ENCODE measurements at places on chromosomes 11 and 22. TPM values are rescaled to one million over a fixed set of nuclear protein-coding genes. Genes with fewer than 3 reads are reported as not detected.

The TTLL1 gene
- 3.6 TPM for total RNA-seq

The HTR3B gene
- total RNA-seq: not detected

The TMEM191C gene
- total RNA-seq: not detected

The FOLR1 gene
- total RNA-seq: 22.0 TPM

The SNU13 gene
- 136 TPM for total RNA-seq

The ZP1 gene
- total RNA-seq: not detected

The ZFTA gene
- total RNA-seq: 51.5 TPM

The FGF4 gene
- total RNA-seq: not detected

GRCh38 chr11:11329062-11329806, 23.8 kb downstream of the CSNK2A3 start:
- H3K36me3 ChIP-seq: no peaks in the 10 kb centered on the region
- H3K4me3 ChIP-seq: no peak overlapping the region
- H3K27ac ChIP-seq: no peak overlapping the region
- no peaks in the 10 kb centered on the region for H3K4me1 ChIP-seq
- DNase-seq: no peak
- no peaks in the 10 kb centered on the region for H3K27me3 ChIP-seq

GRCh38 chr11:104337273-104337672, 173.3 kb upstream of the PDGFD start:
- no peak overlapping the region for H3K27ac ChIP-seq
- no peaks in the 10 kb centered on the region for H3K4me1 ChIP-seq
- no peak overlapping the region for H3K4me3 ChIP-seq
- no peak for DNase-seq
- H3K27me3 ChIP-seq: no peaks in the 10 kb centered on the region

GRCh38 chr11:125295931-125296330, 131.4 kb downstream of the PKNOX2 start:
- peaks cover 5% of the 10 kb centered on the region for H3K4me1 ChIP-seq
- DNase-seq: peak; percentile 58
- no peaks in the 10 kb centered on the region for H3K27me3 ChIP-seq

DNA sequence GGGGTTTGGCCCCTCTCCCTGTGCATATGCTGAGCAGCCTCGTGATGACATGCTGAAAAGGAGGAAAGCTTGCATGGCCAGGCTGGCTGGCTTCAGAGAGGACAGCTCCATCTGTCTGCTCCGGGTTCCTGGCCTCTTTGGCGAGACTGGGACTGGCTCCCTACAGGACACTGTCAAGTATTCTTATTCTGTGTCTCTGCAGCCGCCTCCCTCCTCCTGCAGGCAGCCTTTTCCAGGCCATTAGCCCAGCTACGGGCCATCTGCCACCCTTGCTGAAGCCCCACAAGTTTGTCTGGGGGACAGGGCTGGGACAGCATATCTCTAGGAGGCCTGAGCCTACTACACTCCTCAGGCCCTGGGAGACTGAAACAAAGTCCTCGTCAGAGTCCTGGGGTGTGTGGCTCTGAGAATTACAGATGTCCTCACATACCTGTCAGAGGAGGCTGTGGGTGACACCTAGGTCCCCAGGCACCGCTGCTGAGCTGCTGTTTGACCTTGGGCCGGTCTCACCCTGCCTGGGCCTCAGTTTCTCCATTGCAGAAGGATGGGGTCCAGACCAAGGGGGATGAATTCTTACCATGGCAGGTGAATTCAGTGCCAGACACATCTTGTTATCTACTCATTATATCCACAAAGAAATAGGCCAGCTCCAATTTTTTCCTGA, 11.0 kb downstream of the MRGPRG start:
- H3K27ac ChIP-seq: no peak overlapping the region
- H3K4me1 ChIP-seq: peaks cover 9% of the 10 kb centered on the region
- H3K36me3 ChIP-seq: no peaks in the 10 kb centered on the region
- no peak for DNase-seq

DNA sequence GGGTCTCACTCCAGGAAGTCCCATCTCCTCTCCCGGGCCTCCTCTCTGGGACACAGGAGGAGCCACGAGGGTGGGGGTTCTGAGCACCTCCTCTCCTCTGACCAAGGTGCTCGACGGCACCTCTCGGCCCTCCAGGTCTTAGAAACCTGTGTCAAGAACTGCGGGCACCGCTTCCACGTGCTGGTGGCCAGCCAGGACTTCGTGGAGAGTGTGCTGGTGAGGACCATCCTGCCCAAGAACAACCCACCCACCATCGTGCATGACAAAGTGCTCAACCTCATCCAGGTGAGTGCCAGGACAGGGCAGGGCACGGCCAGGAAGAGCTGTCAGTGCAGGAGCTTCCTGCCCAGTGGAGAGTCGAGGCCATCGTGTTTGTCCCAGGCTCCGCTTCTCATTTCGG, 23.2 kb downstream of the TOM1 start:
- no peaks in the 10 kb centered on the region for H3K27me3 ChIP-seq
- no peaks in the 10 kb centered on the region for H3K36me3 ChIP-seq
- no peak for DNase-seq
- H3K27ac ChIP-seq: no peak overlapping the region

DNA sequence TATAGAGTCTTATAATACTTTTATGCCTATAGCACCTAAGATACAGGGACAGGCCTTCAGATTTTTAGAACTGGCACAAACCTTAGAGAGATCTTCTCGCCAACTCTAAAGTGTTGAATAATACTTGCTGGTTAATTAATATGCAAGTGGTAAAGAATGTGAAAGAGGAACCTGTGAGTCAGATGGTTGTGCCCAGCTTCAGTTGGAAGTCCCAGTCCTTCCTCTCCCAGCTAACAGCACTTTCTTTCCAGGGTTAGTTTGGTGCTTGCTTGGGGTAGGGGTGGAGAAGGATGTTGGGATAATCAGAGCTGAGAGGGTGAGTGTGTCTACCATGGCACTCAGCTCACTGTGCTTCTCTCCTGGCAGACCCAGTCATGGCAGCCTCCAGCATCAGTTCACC, 4.9 kb upstream of the TMEM132A start:
- peaks cover 18% of the 10 kb centered on the region for H3K4me1 ChIP-seq
- no peaks in the 10 kb centered on the region for H3K27me3 ChIP-seq
- no peak for DNase-seq
- no peak overlapping the region for H3K4me3 ChIP-seq

DNA sequence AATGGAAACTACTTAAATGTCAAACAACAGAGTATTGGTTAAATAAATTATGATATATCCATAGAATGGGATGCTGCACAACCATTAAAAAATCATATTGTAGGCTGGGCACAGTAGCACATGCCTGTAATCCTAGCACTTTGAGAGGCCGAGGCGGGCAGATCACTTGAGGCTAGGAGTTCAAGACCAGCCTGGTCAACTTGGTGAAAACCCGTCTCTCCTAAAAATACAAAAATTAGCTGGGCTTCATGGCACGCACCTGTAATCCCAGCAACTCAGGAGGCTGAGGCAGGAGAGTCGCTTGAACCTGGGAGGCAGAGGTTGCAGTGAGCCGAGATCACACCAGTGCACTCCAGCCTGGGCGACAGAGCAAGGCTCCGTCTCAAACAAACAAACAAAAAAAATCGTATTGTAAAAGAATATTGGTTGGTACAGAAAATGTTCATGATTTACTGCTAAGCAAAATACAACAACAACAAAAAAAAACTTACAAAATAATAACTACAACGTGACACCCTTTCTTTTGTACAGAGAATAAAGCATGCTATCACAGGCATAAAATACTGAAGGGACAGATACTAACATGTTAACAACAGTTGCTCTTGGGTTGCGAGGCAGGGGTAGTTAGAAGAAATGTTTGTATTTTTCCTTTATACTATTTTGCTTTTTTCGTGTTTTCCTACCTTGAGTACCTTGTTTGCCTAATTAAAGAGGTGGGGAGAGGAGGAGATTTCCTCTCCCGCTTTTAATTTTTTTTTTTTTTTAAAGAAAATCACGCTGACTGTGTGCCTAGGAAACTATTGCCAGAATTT, 21.3 kb upstream of the RRAS2 start:
- no peaks in the 10 kb centered on the region for H3K36me3 ChIP-seq
- no peak overlapping the region for H3K27ac ChIP-seq
- DNase-seq: no peak

DNA sequence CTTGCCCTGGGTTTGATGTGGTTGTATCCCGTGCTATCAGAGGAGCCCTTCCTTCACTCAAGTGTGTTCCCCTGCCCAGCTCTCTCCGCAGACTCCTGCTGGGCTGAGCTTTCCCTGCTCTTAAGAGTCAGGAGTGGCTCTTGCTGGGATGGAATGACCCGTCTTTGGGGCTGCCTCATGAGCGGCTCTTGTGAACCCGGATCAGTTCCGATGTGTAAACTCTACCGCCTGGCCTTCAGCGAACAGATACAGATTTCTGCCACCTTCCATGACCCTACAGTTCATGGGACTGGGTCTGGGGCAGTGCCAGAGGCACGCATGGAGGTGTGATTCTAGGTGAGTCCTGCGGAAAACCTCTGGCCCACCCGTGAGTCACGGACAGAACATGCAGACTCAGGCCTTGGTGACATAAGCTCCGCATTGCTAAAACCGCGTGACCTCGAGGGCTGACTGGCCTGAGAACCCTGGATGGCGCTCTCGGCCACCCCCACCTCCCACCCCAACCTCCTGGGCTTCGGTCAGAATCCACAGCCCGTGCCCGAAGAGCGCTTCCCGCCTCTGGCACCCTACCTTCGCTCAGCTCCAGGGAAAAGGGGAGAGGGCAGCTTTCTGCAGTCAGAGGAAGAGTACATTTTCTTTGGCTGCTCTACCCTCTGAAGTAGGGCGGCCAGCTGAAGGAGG, 1.3 kb upstream of the ZBTB16 start:
- no peaks in the 10 kb centered on the region for H3K27me3 ChIP-seq
- no peak overlapping the region for H3K4me3 ChIP-seq
- peak; percentile 57 for DNase-seq
- H3K36me3 ChIP-seq: no peaks in the 10 kb centered on the region
- H3K27ac ChIP-seq: peak overlapping the region; percentile 99

GRCh38 chr22:45578524-45579147, 76.0 kb downstream of the FBLN1 start:
- no peak overlapping the region for H3K4me3 ChIP-seq
- H3K36me3 ChIP-seq: no peaks in the 10 kb centered on the region
- no peaks in the 10 kb centered on the region for H3K4me1 ChIP-seq
- H3K27me3 ChIP-seq: no peaks in the 10 kb centered on the region

- H3K36me3 ChIP-seq: no peaks in the 10 kb centered on the region
- no peaks in the 10 kb centered on the region for H3K4me1 ChIP-seq
- no peak overlapping the region for H3K27ac ChIP-seq
- H3K4me3 ChIP-seq: no peak overlapping the region
Observed at GRCh38 chr11:58924230-58924629, 15.1 kb upstream of the GLYATL1 start.

DNA sequence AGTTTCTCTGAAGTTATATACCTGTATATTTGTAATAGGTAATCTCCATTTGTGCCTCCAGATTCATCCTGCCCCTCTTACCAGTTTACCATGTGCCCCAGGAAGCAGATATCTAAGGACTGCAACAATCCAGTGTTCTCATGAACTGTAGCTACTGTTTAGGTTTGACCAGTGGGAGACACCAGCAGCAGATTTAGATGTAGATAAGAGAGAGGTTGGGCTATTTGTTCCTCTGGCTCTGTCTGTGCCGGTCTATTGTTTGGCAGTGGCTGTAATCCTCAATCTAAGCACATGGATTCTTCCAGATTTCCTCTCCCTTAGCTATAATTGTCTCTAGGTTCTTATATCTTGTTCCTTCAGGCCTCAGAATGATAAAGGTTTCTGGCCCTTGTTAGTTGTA, 88.4 kb downstream of the ANO3 start:
- no peaks in the 10 kb centered on the region for H3K36me3 ChIP-seq
- no peak overlapping the region for H3K4me3 ChIP-seq
- H3K27ac ChIP-seq: no peak overlapping the region
- no peak for DNase-seq
- H3K27me3 ChIP-seq: no peaks in the 10 kb centered on the region

- H3K27ac ChIP-seq: no peak overlapping the region
- no peaks in the 10 kb centered on the region for H3K27me3 ChIP-seq
- H3K36me3 ChIP-seq: no peaks in the 10 kb centered on the region
Observed at GRCh38 chr22:31790240-31790639, 36.4 kb downstream of the DEPDC5 start.

DNA sequence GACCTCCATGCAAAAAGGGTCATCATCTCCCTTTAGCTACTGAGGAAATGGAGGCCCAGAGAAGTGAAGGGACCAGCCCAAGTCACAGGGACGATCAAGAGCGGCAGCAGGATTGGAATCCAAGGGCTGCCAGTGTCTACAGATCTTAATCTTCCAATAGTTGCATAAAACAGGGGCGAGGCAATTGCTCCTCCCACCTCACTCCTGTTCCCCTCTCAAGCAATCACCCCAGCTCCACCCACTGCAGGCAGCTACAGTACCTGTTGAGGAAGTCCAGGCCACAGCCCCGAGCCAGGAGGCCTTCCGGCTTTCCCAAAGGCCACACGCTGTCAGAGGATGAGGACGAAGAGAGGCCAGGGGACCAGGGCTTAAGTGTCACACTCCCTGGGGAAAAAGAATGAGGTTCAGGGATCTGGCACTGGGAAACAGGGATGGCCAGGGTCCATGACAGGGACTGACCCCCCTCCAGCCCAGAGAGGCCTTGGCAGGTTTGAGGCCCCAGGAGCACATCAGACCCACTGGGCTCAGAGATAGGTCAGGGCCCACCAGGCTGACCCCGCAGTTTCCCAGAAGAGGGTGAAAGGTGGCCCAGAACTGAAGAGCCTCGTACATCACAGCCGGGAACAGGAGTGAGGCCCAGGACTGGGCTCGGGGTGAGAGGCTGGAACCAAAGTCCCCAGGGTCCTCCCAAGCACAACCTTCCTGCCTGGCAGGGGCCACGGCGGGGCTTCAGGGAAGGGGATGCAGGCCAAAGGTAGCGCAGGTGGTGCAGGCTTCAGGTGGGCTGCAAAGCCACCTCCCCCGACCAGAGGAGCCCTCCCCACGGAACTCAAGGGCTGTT, 16.4 kb upstream of the MFNG start:
- peak overlapping the region; percentile 40 for H3K27ac ChIP-seq
- H3K36me3 ChIP-seq: no peaks in the 10 kb centered on the region
- no peaks in the 10 kb centered on the region for H3K4me1 ChIP-seq

GRCh38 chr22:35154937-35155387, 89.0 kb downstream of the ISX start:
- H3K4me3 ChIP-seq: no peak overlapping the region
- DNase-seq: peak; percentile 23
- no peaks in the 10 kb centered on the region for H3K4me1 ChIP-seq
- H3K36me3 ChIP-seq: no peaks in the 10 kb centered on the region

DNA sequence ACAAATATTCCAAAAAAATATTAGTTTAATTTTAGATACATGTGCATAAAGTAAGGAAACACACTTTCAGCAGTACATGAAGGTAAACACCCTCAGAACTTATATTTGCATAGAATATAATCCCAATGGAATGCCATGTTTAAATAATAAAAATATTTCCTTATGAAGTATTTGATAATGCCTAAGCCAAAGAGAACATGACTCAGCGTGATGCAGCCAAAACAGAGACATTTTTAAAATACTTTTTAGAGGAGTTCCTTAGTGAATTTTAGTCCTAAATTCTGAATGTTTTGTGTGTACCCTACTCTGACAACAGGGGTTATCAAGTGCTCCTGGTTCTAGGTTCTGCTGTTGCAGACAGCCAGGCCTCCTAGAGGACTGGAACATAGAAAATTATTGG, 39.1 kb upstream of the POU2AF2 start:
- H3K4me1 ChIP-seq: no peaks in the 10 kb centered on the region
- H3K4me3 ChIP-seq: no peak overlapping the region
- no peaks in the 10 kb centered on the region for H3K27me3 ChIP-seq
- H3K36me3 ChIP-seq: no peaks in the 10 kb centered on the region
- H3K27ac ChIP-seq: no peak overlapping the region

Measured in uterus (tissue), 4 donors.